ENCODE measurements at places on chromosomes 1 and 21.
A peak's percentile ranks its signal among the peaks of the same experiment; 100 is the strongest.

DNA sequence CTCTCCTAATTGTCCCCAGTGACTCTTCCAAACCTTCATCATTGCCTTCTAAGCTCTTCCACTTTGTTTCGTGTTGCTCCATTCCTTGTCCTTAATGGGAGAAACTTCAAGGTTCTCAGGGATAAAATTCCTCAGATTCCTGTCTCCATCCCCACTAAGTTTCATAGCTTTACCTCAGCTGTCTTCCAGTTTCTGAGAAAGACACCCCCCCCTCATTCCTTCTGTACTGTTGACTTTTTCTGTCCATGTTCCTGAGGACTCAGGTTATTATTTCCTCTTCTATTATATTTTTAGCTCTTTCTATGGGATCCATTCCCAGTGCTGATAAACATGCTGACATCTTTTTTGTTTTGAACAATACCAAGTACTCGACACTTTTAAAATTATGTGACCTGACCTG lies 215.3 kb upstream of the PTGFR start:
- no peak for DNase-seq

GRCh38 chr21:36918291-36918690 lies 48.2 kb downstream of the HLCS start:
- DNase-seq: no peak

GRCh38 chr21:34986561-34987500 lies 62.3 kb downstream of the RUNX1 start:
- peak; percentile 59 for DNase-seq

DNA sequence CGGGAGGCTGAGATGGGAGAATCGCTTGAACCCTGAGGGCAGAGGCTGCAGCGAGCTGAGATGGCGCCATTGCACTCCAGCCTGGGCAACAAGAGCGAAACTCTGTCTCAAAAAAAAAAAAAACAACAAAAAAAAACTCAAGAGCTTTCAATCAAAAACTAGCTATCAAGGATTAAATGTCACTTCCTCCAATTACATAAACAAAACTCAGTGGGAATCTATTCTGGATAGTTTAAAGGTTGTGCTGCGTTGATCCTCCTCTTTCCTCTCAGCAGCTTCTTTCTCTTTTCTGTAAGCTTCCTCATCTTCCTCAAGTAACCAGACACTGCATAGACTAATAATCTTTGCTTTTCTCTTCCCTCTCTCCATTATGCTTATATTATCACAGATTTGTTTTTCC lies 20.7 kb downstream of the EIF4G3 start:
- no peak for DNase-seq

DNA sequence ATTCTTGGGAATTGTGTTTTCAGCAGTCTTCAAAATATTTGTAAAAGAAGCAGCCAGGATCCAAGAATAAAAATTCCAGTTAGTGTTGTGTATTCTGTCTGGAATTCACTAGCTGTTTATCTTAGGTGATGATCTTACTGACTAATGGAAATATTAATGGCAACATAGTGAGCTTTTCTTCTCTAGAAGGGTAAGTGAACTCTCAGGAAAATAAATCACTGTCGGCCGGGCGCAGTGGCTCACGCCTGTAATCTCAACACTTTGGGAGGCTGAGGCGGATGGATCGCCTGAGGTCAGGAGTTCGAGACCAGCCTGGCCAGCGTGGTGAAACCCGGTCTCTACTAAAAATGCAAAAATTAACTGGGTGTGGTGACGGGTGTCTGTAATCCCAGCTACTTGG lies 87.4 kb upstream of the KIF1B start:
- DNase-seq: no peak

DNA sequence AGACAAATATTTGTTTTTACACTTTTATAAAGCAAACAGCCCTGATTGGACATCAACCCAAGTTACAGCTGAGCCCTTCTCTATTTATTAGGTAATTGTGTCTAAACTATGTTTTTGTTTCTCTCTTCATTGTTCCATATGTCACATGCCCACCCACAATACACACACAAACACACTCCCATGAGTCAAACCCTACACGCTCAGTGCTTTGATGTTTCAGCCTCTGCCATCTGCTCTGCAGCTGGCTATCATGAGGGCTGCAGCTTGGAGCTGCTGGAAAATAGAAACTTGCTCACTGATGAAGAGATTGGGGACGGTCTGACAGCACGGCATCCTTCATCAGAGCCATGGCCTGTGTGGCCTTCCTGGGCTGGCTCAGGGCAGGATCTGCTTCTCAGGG lies 41.7 kb downstream of the PSMG1 start:
- no peak for DNase-seq

DNA sequence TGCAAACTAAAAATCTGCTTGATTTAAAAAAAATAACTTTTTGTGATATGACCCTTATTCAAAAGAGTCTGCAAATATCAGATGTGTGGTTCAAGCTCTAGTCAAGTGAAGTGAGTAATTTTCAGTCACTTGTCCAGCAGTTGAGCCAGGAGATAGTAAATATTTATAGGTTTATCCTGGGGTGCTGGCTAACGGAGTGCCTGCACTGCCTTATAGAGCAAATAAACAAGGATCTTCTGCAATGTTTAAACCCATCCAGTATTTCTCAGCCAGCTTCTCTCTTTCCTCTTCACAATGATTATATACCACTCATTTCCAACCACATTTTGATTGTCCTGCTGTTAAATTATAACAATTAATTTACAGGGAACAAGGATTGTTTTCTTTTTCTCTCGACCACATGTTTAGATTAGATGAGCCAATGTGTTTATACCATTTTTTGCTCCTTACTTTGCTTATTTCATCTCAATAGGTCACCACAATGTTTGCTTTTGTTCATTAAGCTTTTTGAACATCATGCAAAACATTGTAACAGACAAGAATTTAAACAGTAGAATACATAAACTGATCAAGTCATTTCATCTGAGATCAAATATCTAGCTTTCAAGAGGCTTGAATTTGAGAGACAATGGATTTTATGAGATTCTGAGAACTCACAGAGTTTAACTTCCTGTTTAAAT lies 60.3 kb upstream of the GREM2 start:
- no peak for DNase-seq

- no peak for DNase-seq
Measured at GRCh38 chr1:157849229-157849875, 7.7 kb upstream of the CD5L start.

GRCh38 chr1:180501865-180502360 lies 464 bp downstream of the ACBD6 start:
- DNase-seq: no peak

DNA sequence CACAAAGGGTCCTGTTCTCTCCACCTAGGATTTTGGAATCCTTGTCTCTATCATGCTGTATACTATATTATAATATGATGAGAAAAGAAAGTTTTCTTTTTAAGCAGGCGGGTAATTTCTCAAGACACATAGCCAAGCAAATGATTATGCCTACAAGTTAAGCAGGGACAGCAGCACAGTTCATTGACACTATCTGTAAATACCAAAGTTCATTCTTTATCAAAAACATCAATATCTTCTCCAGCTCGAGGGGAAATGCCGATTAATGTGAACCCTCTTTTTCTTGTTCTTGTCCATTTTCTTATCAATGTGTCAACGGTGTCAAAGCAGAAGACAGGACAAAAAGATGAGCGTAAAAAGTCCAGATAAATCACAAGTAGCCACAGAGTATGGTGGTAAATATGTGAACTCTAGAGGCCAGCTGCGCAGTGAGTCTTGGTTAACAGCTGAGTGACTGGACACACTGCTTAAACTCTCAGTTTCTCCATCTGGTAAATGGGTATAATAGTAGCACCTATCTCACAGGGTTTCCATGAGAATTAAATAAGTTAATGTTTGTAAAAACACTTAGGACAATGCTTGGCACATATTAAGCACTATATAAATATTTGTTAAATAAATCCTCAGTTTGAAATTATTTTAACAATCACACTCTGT lies 30.9 kb downstream of the LPAR3 start:
- DNase-seq: no peak

- no peak for DNase-seq
Measured at GRCh38 chr1:234246638-234247116, 126.6 kb upstream of the COA6 start.

DNA sequence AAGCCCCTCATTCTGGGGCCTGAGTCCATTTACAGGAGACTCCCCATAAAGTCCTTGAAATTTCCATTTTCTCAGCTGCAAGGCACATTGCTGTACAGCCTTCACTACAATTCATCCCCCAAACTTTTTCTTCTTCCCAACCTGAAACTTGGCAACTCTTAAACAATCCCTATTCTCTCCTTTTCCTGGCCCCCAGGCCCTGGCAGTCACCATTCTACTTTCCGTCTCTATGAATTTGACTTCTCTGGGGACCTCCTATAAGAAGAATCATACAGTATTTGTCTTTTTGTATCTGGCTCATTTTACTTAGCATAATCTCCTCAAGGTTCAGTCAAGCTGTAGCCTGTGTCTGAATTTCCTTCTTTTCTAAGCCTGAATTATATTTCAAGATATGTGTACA lies 332.9 kb downstream of the PCP4 start:
- no peak for DNase-seq

- no peak for DNase-seq
Measured at GRCh38 chr1:14648896-14649855, 50.7 kb downstream of the KAZN start.

- no peak for DNase-seq
Measured at GRCh38 chr1:210663730-210664573, 335.2 kb downstream of the HHAT start.

GRCh38 chr1:6098303-6099215 lies 52.9 kb downstream of the KCNAB2 start:
- no peak for DNase-seq

DNA sequence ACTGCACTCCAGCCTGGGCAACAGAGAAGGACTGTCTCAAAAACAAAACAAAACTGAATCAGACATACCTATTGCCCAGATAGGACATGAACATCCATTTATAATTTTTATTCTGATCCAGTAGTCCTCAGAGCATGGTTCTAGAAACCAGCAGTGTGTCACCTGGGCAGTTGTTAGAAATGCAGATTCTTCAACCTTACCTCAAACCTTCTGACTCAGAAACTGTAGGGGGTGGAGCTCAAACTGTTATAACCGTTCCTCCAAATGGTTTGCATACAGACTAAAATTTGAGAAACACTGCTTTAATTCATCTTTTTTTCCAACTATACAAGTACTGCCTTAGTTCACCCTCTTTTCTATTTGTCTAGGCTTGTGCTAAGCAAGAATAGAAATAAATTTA lies 6.0 kb downstream of the NASP start:
- DNase-seq: no peak

DNA sequence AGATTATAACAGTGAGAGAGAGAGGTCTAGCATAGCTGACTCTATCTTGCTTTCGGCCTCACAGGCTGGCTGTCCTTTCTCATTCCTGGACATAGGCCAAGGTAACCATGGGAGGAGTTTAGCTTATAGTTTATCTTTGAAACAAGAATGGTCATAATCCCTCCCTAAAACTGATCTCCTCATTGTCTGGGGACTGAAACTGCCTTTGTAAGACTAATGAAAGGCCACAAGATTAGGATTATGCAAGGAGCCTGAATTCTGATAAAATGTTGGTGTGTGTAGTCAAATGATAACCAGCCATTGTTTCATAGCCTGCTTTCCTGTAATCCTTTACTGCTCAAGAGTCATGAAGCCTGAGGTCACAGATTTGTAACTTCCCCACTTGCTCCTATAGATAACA lies 131.9 kb upstream of the LYPLAL1 start:
- DNase-seq: no peak

DNA sequence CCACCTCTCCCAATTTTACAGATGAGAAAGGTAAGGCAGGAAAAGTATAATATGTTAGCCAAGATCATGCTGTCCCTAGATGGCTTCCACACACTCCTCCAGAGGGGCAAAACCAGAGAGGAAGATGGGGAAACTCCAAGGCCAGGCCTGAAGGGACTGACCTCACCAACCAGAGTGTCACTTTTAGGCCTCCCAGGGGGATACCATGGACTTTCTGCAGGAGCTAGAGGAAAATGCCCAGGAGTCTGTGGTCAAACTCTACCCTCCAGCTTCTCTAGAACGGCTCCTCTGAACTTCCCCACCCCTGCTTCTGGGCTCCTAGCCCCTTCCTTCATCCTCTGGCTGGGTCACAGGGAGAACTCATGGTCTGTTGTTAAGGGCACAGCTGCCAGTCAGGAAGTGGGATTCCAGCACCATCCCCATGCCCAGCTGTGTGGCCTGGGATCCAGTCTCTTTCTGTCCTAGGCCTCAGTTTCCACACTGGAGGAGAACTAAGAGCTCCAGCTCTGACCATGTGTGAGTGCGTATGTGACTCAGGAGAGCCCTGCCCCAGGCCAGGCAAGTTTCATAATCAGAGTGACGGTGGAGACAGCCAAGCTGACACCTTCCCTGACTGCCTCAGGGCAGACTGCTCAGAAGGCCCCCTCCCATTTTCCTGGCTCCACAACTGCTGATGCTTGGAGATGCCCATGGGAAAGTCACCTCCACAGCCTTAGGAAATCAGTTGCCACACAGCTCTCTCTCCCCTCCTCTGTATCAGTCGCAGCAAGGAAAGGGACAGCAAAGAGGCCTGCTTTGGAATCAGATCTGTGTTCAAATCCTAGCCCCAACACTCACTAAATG lies 1.9 kb downstream of the IGSF8 start:
- no peak for DNase-seq

DNA sequence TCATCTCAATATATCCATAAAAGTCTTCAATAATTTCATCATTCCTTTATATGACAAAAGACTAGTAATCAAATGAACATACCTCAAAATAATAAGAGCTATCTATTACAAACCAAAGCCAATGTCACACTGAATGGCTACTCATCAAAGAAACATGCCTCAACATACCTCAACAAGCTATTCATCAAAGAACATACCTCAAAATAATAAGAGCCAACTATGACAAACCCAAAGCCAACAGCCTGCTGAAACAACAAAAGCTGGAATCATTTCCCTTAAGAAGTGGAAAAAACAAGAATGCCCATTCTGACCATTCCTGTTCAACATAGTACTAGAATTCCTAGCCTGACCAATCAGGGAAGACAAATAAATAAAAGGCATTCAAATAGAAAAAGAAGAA lies 1373.7 kb downstream of the BRINP3 start:
- no peak for DNase-seq

GRCh38 chr21:29580732-29581285 lies 282.1 kb downstream of the BACH1 start:
- DNase-seq: no peak

DNA sequence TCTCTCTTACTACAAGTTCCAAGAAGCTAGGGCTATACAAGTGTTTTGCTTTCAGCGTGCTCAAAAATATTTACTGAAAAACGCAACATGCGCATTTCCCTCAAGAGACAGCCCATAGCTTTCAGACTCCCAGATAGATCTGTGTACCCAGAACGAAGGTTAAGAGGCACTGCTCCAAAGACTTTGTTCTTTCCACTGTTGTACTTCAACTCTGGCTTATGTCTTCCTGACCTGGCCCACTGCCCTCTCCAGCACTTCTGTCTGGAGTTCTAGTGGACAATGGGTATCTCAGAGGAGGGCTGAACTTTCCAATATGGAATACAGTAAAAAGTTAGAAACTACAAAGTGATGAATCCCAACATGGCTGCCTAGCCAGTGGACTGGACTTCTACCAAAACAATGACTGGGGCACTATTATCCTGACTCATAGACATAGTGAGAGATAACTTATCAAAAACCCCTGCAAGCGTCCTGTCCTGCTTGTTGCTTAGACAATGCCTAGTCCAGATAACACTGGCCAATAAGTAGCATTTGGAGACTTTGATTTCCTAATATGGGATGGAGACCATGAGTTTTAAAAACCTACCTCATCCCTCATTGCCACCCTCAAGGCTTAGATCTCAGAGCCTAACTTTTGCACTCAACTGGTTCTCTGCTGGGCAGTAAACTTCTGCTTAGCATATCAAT lies 8.8 kb upstream of the ADAR start:
- no peak for DNase-seq
